GM12878 (cell line): ENCODE measurements at places on chromosomes 2 and 18. TPM values are rescaled to one million over a fixed set of nuclear protein-coding genes. Genes with fewer than 3 reads are reported as not detected.

The COQ10B gene
- 9.9 and 10.3 TPM in 2 replicates for total RNA-seq

The ICOS gene
- 0.77 and 1.0 TPM in 2 replicates for total RNA-seq

The SYT4 gene
- total RNA-seq, result not detected in 2 replicates

The ALLC gene
- total RNA-seq, result not detected in 2 replicates

The CUL3 gene
- total RNA-seq, result 80.4 and 80.9 TPM in 2 replicates

- no peak overlapping the region for H3K27ac ChIP-seq
- H3K27me3 ChIP-seq, result peaks cover 2% of the 10 kb centered on the region
- no peaks in the 10 kb centered on the region for H3K4me1 ChIP-seq
Observed at GRCh38 chr18:13236411-13236810, 17.9 kb downstream of the LDLRAD4 start.

DNA sequence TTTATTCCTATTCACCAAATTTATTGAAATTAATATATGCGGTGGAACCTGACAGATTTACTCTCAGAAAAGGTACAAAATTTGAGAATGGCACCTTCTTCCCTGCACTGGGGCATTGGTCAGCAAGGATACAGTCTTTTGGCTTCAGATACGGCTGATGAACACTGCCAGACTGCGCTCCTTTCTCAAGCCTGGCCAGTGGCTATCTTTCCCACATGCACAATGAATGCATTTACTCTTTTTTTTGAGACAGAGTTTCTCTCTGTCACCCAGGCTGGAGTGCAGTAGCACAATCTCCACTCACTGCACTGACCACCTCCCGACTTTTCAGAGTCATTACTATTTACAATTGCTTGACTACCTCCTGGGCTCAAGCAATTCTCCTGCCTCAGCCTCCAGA lies 61.6 kb downstream of the MOB4 start:
- H3K4me1 ChIP-seq, result no peaks in the 10 kb centered on the region
- H3K4me3 ChIP-seq, result no peak overlapping the region
- no peaks in the 10 kb centered on the region for H3K27me3 ChIP-seq
- no peaks in the 10 kb centered on the region for H3K36me3 ChIP-seq
- no peak overlapping the region for H3K27ac ChIP-seq
- no peak for DNase-seq

DNA sequence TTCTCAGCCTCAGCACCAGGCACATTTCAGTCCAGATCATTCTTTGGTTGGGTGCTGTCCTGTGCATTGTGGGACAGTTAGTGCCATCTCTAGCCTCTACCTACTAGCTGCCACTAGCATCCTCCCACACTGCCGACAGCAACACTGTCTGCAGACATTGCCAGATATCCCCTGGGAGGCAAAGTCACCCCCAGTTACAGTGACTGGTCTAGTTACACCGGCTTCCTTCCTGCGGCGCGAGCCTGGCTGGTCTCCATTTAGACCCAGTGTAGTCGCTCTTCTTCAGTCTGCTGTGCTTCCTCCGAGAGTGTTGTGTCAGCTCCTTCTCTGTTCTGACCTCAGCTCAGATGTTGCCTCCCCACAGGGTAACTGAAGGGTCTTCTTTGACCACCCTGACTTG lies 283.1 kb downstream of the PHLPP1 start:
- H3K4me3 ChIP-seq, result no peak overlapping the region
- H3K27ac ChIP-seq, result no peak overlapping the region
- H3K27me3 ChIP-seq, result peaks cover 2% of the 10 kb centered on the region

DNA sequence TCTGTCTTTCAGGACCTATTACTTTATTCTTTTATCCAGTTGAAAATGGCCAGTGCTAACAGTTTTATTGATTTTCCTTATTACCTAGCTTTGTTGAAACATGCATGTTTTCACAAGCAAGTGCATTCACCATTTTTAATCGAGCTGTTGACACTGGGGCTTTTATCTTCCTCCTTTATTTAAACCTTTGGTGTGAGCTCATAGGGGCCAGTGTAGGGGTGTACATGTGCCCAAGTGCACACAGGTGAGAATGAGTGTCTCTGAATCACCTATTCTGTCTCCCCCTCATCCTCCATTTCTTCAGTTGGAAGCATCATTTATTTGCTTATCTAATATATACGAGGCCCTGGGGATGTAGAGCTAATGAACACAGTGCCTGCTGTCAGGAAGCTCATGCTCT lies 199.1 kb downstream of the PRKCE start:
- peaks cover 28% of the 10 kb centered on the region for H3K4me1 ChIP-seq
- no peak for DNase-seq
- H3K4me3 ChIP-seq, result no peak overlapping the region
- peaks cover 5% of the 10 kb centered on the region; the same call in 1 of the 2 replicates for H3K36me3 ChIP-seq
- peak overlapping the region; percentile 27; the same call in 1 of the 2 replicates for H3K27ac ChIP-seq
- no peaks in the 10 kb centered on the region for H3K27me3 ChIP-seq

GRCh38 chr2:179020156-179020750 lies 29.7 kb downstream of the CCDC141 start:
- no peaks in the 10 kb centered on the region for H3K27me3 ChIP-seq
- H3K36me3 ChIP-seq, result no peaks in the 10 kb centered on the region
- H3K27ac ChIP-seq, result peak overlapping the region; percentile 71; the same call in 1 of the 2 replicates
- H3K4me1 ChIP-seq, result peaks cover 34% of the 10 kb centered on the region

DNA sequence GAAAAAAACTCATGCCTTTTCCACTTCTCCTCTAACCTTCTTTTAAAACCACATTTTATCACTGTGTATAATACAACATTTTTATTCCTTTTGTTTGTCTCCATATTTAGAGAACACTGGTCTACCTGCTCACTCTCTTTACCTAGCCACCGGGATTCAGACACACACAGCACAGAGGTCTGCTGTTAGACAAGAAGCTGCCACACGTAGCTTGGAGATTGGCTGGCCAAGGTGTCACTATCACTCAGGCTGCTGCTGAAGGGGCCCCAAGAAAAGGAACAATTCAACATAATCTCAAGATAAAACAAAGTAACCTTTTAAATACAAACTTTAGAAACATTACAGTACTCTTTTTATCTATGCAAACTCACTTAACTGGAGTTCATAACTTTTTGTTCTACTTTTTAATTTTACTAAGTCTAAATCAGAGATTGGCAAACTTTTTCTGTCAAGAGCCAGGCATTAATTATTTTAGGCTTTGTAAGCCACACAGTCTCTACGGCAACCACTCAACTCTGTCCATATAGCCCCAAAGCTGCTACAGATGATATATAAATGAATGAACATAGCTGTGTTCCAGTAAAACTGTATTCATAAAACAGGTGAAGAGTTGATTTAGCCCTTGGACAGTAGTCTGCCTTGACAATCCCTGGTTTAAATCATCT lies 25.8 kb downstream of the FEZ2 start:
- H3K27ac ChIP-seq, result no peak overlapping the region
- DNase-seq, result no peak
- no peaks in the 10 kb centered on the region for H3K4me1 ChIP-seq
- no peaks in the 10 kb centered on the region for H3K27me3 ChIP-seq

DNA sequence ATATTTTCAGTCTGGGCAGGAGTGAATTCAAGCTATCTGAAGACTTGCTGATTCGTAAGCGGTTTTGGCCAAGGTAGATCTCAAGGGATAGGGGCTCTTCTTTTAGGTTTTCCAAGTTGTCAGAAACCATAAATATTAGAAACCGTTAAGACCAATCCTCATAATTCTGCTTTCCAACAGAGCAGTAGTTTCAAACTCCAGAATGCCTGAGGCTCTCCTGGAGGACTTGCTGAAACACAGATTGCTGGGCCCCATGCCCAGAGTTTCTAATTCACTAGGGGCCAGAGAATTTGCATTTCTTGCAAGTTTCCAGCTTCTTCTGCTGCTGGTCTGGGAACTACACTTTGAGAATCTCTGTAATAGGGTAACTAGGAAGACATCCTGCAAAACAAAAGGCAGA lies 1855.7 kb upstream of the CELF4 start:
- H3K27ac ChIP-seq, result no peak overlapping the region
- DNase-seq, result no peak
- H3K36me3 ChIP-seq, result no peaks in the 10 kb centered on the region
- no peak overlapping the region for H3K4me3 ChIP-seq

- no peak overlapping the region for H3K4me3 ChIP-seq
- no peaks in the 10 kb centered on the region for H3K27me3 ChIP-seq
- H3K27ac ChIP-seq, result no peak overlapping the region
- no peaks in the 10 kb centered on the region for H3K36me3 ChIP-seq
Observed at GRCh38 chr2:99862566-99862965, 279.8 kb downstream of the AFF3 start.

- H3K4me1 ChIP-seq, result no peaks in the 10 kb centered on the region
- no peak overlapping the region for H3K4me3 ChIP-seq
- no peak overlapping the region for H3K27ac ChIP-seq
- no peak for DNase-seq
Observed at GRCh38 chr18:55577812-55578539, 10.0 kb downstream of the TCF4 start.

DNA sequence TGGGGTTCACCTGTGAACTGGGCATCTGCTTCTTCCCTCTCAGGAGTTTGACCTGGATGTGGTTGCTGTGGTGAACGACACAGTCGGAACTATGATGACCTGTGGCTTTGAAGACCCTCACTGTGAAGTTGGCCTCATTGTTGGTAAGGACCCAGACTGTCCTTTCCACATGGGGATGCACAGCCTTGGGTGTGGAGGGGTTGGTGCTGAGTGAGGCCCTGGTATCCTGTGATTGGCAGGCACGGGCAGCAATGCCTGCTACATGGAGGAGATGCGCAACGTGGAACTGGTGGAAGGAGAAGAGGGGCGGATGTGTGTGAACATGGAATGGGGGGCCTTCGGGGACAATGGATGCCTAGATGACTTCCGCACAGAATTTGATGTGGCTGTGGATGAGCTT lies 52.3 kb downstream of the HK2 start:
- H3K27me3 ChIP-seq, result no peaks in the 10 kb centered on the region
- no peak overlapping the region for H3K27ac ChIP-seq
- H3K4me1 ChIP-seq, result no peaks in the 10 kb centered on the region
- H3K36me3 ChIP-seq, result peaks cover 60% of the 10 kb centered on the region
- no peak overlapping the region for H3K4me3 ChIP-seq

DNA sequence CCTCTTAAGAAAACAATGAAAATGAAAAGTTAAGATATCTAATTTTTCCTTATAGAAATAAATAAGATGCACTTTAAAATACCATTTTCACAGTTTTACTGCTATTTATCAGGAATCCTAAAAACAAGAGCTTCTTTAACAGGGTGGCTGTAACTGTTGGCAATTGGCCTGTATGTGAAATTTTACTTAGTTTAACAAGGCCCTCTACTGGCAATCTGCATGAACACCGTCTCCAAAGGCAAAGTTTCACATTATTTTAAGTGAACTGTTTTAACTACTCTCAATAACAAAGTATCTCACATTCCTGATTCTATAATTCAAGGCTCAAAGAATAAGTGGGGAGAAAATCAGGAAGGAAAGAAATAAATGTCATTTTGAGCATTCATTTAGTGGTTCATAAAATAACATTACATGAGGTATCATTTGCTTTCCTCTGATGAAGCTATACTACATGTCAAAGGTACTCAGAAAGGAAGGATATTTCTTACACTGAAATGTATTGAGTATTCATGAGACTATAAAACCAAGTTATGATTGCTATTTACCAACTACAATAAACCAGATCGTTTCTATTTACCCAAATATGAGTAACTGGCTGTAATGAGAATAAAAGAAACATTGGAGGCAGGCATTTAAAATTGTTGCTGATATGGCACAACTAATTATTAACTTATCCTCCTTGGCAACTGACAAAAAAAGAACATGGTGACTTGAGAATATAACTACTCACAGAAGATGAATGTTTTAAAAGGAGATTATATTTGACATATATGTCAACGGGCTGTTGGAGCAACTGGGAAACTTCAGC lies 7.0 kb downstream of the NCKAP5 start:
- no peak overlapping the region for H3K27ac ChIP-seq
- H3K36me3 ChIP-seq, result no peaks in the 10 kb centered on the region
- no peak overlapping the region for H3K4me3 ChIP-seq
- no peaks in the 10 kb centered on the region; the same call in 1 of the 2 replicates for H3K27me3 ChIP-seq
- no peak for DNase-seq

GRCh38 chr2:98530114-98530513 lies 78.2 kb downstream of the COA5 start:
- DNase-seq, result no peak
- H3K27me3 ChIP-seq, result no peaks in the 10 kb centered on the region
- peaks cover 8% of the 10 kb centered on the region for H3K36me3 ChIP-seq
- no peaks in the 10 kb centered on the region for H3K4me1 ChIP-seq

DNA sequence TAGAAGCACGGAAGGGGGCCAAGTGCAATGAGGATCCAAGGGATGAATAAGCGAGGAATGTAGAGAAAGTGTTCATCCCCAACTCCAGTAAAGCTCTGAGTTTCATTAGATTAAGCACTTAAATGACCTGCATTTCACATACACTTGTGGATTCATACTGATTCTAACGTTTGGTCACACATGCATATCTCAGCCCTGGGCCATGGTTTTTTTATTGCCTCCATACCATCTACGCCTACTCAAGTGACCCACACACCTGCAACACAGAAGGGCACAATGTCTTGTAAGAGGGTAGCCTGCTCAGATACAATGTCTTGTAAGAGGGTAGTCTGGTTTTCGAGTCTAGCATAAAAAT lies 566 bp upstream of the MRPS5 start:
- H3K4me1 ChIP-seq, result peaks cover 16% of the 10 kb centered on the region
- H3K27me3 ChIP-seq, result no peaks in the 10 kb centered on the region
- no peak overlapping the region for H3K27ac ChIP-seq
- H3K4me3 ChIP-seq, result peak overlapping the region; percentile 93
- H3K36me3 ChIP-seq, result no peaks in the 10 kb centered on the region

DNA sequence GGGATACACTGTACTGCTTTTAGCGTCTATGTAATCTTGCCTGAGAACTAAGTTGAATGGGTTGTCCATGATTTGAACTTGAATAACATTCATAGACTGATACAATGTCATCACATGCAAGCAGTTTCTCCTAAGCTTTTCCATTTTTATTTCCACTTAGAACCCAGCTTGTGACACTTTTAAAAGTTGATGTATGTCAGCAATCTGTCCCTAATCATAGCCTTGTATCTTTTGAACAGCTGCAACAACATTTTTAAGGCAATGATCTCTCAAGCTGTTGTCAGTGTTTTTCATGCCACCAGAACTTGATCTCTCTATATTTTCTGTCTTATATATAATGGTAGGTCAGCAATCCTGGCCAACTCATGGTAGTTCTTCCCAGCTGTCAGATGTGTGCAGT lies 185.0 kb downstream of the DOK6 start:
- no peaks in the 10 kb centered on the region for H3K36me3 ChIP-seq
- no peak for DNase-seq
- H3K4me1 ChIP-seq, result no peaks in the 10 kb centered on the region
- no peak overlapping the region for H3K27ac ChIP-seq
- no peaks in the 10 kb centered on the region for H3K27me3 ChIP-seq
- no peak overlapping the region for H3K4me3 ChIP-seq

DNA sequence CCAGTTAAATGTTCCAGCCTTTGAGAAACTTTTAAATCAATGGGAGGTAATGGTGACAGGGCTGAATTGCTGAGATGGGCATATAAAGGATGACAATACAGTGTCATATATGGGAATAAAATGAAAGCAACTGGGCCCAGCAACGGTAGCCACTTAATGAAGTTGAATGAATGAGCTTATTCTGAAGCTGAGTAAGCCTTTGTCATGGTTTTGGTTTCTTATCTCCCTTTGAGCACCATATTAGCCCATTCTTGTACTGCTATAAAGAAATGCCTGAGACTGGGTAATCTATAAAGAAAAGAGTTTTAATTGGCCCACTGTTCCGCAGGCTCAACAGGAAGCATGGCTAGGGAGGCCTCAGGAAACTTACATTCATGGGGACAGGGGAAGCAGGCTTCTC lies 3.5 kb upstream of the THUMPD2 start:
- H3K27me3 ChIP-seq, result no peaks in the 10 kb centered on the region
- peaks cover 4% of the 10 kb centered on the region for H3K4me1 ChIP-seq
- no peak for DNase-seq
- no peak overlapping the region for H3K27ac ChIP-seq
- no peaks in the 10 kb centered on the region for H3K36me3 ChIP-seq
